Left lobe of liver (tissue), 2 donors: ENCODE measurements at places on chromosomes 6 and 20. TPM values are rescaled to one million over a fixed set of nuclear protein-coding genes. Genes with fewer than 3 reads are reported as not detected.
A peak's percentile ranks its signal among the peaks of the same experiment; 100 is the strongest.

The ZBTB46 gene
- 4.7 TPM for total RNA-seq

The TFAP2B gene
- total RNA-seq, result not detected

The WFDC2 gene
- total RNA-seq, result 3.7 TPM

The JAG1 gene
- 4.3 TPM for total RNA-seq

The WFDC12 gene
- total RNA-seq, result not detected

The PDE7B gene
- 3.4 TPM for total RNA-seq

The GTF2H4 gene
- 21.7 TPM for total RNA-seq

The DUSP22 gene
- total RNA-seq, result 15.9 TPM

The COL9A1 gene
- not detected for total RNA-seq

The C6orf132 gene
- total RNA-seq, result 0.38 TPM

The UBD gene
- 0.93 TPM for total RNA-seq

The VGLL2 gene
- not detected for total RNA-seq

The THEMIS gene
- 0.13 TPM for total RNA-seq

The FAM209A gene
- total RNA-seq, result not detected

The LBP gene
- total RNA-seq, result 459 TPM

The GSTA3 gene
- not detected for total RNA-seq

The WRNIP1 gene
- total RNA-seq, result 16.5 TPM

The BPIFA1 gene
- not detected for total RNA-seq

The MUC21 gene
- total RNA-seq, result not detected

DNA sequence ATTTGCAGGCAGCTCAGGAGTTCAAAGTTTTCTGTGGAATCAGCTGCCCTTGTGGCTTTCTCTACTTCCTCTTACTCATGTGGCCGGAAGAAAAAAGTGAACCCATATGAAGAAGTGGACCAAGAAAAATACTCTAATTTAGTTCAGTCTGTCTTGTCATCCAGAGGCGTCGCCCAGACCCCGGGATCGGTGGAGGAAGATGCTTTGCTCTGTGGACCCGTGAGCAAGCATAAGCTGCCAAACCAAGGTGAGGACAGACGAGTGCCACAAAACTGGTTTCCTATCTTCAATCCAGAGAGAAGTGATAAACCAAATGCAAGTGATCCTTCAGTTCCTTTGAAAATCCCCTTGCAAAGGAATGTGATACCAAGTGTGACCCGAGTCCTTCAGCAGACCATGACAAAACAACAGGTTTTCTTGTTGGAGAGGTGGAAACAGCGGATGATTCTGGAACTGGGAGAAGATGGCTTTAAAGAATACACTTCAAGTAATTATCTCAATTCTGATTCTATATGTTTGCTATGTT lies 1.1 kb downstream of the MGME1 start:
- DNase-seq, result peak; percentile 55

DNA sequence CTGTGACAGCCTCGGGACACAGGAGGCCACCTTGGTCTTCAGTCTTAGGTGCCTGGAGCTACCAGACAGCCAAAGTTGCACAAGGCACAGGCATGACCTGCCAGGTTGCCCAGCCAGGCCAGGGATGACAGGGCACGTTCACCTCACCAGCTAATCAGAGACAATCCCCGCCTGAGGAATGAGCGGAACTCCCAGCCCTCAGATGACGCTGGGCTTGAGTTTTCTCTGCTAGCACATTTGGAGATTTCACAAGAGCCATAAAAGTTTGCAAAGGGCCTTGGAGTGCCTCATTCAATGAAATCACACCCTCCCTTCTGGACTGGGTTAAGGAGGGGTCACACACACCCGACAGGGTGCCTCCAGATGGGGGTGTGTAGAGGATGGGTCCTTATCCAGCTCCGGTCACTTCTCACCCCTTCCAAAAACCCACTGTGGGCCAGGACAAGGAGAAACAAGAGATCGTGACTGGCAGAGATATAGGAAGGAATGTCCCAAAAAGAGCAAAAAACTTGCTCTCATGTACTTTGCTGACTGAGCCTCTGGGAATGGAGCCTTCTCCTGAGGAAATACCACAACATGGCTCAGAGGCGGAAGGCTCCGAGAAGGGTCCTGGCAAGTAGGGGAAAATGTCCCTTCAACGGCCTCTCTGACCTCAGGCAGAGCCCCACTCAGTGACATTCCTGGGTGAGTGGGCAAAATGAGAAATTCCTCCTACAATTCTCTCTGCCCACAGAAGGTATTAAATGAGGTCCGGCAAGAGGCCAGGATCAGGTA lies 121.6 kb downstream of the ISM1 start:
- DNase-seq, result no peak

GRCh38 chr6:128316258-128316929 lies 204.0 kb downstream of the PTPRK start:
- no peak for DNase-seq

GRCh38 chr6:143940011-143940597 lies 68.0 kb downstream of the PLAGL1 start:
- DNase-seq, result no peak

GRCh38 chr6:166784691-166785090 lies 157.6 kb upstream of the RPS6KA2 start:
- DNase-seq, result no peak

GRCh38 chr20:63740070-63740626 lies 572 bp downstream of the SLC2A4RG start:
- DNase-seq, result peak; percentile 79

DNA sequence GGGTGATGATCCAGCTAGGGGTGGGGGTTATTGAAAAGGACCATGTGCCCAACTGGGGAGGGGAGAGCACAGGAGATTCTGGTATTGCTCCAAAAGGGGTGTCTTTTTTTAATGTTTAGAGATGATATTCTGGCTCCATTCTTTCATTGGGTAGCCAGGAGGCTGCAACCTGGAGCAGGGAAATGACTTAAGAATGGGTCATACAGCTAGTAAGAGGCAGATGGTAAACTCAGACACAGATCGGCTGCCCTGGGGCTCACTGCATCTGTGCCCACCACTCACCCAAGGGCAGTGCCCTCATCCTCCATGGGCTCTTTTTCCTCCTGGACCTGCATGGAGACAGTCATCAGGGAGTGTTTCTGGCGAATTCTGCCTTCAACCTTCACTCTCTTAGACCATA lies 302.0 kb upstream of the PRDM1 start:
- DNase-seq, result no peak

- DNase-seq, result no peak
Observed at GRCh38 chr6:57974653-57975052, 657.2 kb downstream of the PRIM2 start.

- DNase-seq, result peak; percentile 69
Observed at GRCh38 chr6:14310960-14311359, 193.4 kb downstream of the CD83 start.

- no peak for DNase-seq
Observed at GRCh38 chr20:57716202-57716601, 6.4 kb upstream of the PMEPA1 start.

DNA sequence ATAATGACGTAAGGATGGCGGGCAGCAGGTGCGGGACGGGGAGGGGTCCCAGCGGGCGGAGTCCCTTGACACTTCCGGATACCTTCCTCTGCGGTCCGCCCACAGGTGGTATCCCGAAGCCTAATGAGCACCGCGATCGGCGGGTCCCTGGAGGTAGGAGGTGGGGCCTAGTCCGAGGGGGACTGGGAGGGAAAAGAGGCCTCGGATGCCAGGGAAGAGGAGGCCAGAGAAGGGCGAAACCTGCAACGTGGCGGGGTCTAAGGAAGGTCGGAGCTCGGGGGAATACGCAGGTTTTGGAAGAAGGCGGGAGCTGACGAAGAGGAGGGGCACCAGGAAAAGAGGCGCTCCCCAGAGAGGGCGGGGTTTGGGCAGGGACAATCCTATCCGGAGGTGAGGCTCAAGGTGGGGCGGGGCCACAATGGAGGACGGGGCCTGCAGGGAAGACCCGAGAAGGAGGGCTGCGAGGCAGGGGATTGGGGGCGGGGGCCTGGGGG lies 3.7 kb downstream of the PRSS16 start:
- DNase-seq, result peak; percentile 44

DNA sequence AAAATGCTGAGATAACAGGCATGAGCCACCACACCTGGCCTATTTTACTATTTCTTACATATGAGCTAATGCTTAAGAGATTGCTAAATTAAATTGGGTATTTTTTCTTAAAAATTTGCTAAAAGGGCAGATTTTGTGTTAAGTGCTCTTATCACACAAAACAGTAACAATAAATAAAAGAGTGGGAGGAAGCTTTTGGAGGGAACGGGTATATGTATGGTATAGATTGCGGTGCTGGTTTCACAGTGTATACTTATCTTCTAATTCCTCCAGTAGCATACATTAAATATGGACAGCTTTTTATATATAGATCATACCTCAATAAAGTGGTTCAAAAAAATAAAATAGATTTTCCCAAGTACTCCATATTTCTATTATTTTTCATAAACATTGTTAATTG lies 39.4 kb upstream of the FABP7 start:
- DNase-seq, result no peak

DNA sequence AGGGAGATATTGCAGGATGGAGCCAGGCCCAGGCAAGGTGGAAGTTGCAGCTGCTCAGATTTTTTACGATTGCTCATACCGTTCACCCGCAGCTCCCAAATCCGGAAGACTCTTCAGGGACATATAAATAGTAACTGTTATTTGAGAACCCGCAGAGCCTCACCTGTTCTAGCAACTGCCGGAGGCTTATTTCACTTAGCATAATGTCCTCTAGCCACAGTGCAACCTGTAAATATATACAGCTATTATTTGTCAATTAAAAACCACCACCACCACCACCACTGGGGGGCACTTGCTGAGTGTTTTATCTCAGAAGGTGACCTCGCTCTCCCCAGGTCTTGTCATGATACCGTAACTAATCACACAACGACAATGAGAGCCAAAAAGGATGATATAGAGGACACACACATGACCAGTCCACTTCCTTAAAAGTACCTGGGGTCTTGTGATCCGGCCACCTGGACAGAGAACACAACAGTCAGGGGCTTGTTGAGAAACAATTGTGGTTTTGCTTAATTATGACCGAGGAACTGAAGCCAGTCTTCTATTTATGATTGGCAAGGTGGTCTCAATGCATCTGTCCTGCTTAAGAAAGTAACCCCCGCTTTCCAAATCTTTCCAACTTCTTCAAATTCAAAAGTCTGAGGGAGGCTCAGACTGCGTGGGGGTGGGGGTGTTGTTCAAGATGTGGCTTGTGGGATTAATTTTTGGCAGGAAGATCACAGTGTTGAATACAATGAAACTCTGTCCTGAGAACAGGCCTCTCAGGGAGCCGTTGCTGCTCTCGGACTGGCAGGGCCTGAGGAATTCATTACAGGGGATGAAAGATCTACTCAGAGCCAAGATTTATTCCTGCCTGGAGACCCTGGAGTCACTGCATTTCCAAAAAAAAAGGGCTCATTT lies 107.7 kb upstream of the PRND start:
- no peak for DNase-seq

DNA sequence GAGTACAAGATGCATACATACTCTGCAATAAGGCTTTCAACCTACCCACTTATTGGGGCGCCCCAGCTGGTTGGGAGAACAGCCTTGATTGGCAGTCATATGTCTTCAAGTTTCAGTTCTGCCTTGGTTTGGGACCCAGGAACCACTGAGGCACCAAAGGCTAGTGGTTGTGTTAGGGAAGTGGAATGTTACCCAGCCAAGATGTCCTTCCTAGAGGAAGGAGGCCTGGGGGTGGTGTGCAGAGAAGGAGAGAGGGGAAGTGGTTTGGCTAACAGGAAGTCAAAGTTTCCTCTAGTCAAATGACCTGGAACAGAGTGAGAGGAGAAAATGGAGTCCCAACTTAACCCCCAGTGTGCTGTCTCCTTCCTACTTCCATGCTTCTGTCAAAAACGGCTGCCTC lies 59.4 kb downstream of the CD164 start:
- no peak for DNase-seq

DNA sequence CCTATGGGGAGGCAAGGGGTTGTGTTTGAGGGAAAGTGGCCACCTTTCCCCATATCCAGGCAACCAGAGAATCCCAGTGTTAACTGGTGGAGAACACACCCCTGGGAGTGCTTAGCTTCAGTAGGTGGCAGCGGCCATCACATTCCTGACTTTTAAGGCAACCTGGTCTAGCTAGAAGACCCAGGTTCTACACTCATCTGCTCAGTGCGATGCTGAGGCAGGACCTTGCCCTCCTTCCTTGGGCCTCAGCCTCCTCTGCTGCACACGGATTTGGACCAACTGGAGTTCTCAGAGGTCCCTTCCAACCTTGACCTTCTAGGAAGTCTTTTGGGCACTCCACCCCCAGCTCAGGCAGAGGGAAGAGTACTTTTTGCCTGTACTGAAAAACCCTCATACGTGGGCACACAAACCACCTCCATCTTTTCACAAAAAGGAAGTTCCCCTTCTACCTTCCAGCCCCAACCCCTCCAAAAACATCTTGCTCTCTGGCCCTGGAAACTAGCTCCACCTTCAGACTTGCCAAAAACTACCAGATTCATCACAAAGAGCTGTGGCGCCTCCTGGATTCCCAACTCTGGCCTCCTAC lies 2.9 kb downstream of the CCND3 start:
- DNase-seq, result no peak

GRCh38 chr6:146292506-146292905 lies 251.1 kb upstream of the RAB32 start:
- no peak for DNase-seq

- DNase-seq, result no peak
Observed at GRCh38 chr6:36751091-36751490, 53.5 kb downstream of the RAB44 start.

GRCh38 chr6:4103929-4104328 lies 25.0 kb upstream of the FAM217A start:
- no peak for DNase-seq
